ENCODE measurements at places on chromosomes 3 and 15.

GRCh38 chr3:10833855-10834414, 17.9 kb downstream of the SLC6A11 start:
- no peak for DNase-seq

DNA sequence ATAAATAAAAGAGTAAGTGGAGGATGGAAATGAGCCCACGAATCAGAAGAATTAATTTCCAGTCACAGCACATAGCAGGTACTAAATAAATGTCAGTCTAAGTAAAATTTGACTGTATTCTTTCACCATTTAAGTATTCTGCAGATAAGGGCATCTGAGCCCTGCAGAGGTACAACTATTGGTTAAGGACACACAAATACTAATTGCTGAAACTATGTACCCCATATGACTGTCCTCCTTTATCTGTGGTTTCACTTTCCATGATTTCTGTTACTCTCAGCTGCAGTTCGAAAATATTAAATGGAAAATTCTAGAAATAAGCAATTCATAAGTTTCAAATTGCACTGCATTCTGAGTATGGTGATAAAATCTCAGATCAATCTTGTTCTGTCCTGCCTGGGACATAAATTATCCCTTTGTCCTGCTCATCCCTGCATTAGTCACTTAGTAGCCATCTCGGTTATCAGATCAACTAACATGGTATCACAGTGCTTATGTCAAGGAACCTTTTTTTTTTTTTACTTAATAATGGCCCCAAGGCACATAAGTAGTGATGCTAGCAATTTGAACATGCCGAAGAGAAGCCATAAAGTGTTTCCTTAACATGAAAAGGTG, 95.1 kb downstream of the LSAMP start:
- DNase-seq = no peak

GRCh38 chr15:93899817-93900216, 331.5 kb upstream of the MCTP2 start:
- DNase-seq = no peak

GRCh38 chr3:10516544-10517452, 11.4 kb upstream of the ATP2B2 start:
- DNase-seq = no peak

Data from K562 (cell line).